GM23248 (cell line): ENCODE measurements at places on chromosomes 16 and 17. TPM values are rescaled to one million over a fixed set of nuclear protein-coding genes. Genes with fewer than 3 reads are reported as not detected.
A peak's percentile ranks its signal among the peaks of the same experiment; 100 is the strongest.

- H3K27ac ChIP-seq, result no peak overlapping the region
- DNase-seq, result no peak
Measured at GRCh38 chr16:58443783-58444182, 51.5 kb downstream of the GINS3 start.

DNA sequence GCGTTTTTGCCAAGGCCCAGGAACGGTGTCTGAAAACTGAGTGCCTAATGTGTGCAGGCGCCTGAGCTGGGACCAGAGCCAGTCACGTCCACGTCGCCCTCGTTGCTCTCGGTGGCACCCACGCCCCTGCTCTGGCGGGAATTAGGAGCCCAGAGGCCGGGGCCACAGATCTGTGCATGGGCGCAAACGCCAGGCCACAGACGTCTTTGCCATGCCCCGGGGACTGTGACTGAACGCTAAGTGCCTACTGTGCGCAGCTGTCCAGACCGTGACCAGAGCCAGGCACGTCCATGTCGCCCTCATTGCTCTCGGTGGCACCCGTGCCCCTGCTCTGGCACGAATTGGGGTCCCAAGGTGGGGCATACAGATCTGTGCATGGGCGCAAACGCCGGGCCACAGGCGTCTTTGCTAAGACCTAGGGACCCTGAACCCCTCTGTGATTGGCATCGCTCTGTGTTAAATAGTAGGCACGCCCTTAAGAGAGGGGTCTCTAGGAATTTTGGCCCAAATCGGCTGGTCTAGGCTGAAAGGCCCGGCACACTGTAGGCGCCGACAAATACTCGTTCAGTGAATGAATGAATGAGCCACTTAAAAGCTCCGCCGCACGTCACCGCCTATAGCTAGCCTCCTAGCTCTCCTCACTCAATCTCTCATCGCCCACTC, 827 bp upstream of the UBALD1 start:
- DNase-seq, result no peak
- H3K27me3 ChIP-seq, result no peaks in the 10 kb centered on the region
- peak overlapping the region; percentile 85 for H3K4me3 ChIP-seq
- H3K27ac ChIP-seq, result peak overlapping the region; percentile 71
- H3K4me1 ChIP-seq, result peaks cover 28% of the 10 kb centered on the region

DNA sequence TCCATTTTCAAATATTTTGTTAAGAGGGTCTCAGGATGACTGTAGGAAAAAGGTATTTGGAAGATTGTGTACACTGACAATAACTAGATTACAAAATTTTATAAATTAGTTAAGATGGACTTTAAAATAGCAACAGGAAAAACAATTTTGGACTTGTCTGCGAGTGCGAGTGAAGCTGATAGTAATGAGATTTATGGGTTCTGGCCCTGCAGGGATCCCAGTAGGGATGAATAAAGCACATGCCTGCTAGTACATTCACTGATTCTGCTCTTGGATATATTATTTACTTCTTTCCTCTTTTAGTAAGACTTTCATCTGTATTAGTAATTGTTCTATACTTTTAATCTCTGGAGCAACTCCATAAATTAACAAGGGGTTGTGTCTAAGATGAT, 28.2 kb downstream of the PRKCA start:
- H3K27me3 ChIP-seq, result no peaks in the 10 kb centered on the region
- no peak for DNase-seq
- no peak overlapping the region for H3K27ac ChIP-seq
- H3K4me1 ChIP-seq, result no peaks in the 10 kb centered on the region
- H3K36me3 ChIP-seq, result 0 out of 2 replicates have a peak, but pooled peaks cover 3% of the 10 kb centered on the region

GRCh38 chr17:68196394-68197090, 51.3 kb upstream of the AMZ2 start:
- peak; percentile 28 for DNase-seq
- H3K27me3 ChIP-seq, result peaks cover 84% of the 10 kb centered on the region
- no peak overlapping the region for H3K27ac ChIP-seq
- H3K36me3 ChIP-seq, result no peaks in the 10 kb centered on the region
- no peak overlapping the region for H3K4me3 ChIP-seq

DNA sequence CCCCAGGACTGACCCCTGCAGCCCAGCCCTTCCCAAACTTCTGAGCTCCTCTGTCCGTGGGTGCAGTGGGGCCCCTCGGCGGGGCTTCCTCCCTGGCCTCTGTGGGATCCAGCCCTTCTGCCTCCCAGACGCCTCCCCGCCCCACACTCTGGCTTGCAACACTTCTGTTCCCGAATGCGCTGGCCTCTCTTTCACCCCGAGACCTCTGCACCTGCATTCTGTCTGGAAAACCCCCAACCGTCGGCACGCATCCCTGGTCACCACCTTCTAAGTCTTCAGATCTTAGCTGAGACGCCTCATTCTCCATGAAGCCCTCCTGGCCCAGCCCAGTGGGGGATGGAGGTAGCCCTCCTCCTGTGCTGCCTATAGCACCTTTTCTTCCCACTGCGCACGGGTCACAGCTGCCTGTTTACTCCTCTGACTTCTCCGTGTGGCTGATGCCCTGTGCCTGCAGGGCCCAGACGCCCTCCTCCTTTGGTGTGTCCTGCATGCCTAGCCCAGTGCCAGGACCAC, 26.4 kb downstream of the TMEM235 start:
- 0 out of 2 replicates have a peak, but pooled peaks cover 3% of the 10 kb centered on the region for H3K4me1 ChIP-seq
- no peaks in the 10 kb centered on the region for H3K27me3 ChIP-seq
- DNase-seq, result no peak
- H3K27ac ChIP-seq, result no peak overlapping the region

DNA sequence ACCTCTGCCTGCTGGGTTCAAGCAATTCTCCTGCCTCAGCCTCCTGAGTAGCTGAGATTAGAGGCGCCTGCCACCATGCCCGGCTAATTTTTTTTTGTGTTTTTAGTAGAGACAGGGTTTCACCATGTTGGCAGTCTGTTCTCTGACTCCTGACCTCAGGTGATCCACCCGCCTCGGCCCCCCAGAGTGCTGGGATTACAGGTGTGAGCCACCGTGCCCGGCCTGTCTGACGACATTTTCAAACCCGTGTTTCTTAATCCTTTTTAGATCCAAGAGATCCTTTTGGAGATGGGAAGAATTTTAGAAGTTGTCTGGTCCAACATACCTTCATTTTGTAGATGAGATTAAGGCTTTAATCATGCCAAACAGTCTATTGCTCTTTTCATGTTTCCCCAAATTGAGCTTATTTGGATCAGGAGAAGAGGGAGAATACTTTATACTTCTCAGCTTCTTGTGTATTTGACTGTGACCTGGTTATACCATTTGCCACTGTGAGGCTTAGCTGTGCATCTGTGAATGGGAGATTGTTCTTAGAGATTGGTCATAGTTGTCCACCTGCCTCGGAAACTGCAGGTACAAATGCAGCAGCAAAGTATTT, 25.8 kb downstream of the USP10 start:
- H3K4me1 ChIP-seq, result peaks cover 42% of the 10 kb centered on the region
- H3K4me3 ChIP-seq, result no peak overlapping the region
- H3K27me3 ChIP-seq, result no peaks in the 10 kb centered on the region
- DNase-seq, result no peak
- H3K36me3 ChIP-seq, result no peaks in the 10 kb centered on the region

GRCh38 chr16:9061358-9061813, 30.1 kb upstream of the HAPSTR1 start:
- no peak overlapping the region for H3K4me3 ChIP-seq
- H3K36me3 ChIP-seq, result no peaks in the 10 kb centered on the region
- peaks cover 14% of the 10 kb centered on the region for H3K4me1 ChIP-seq
- peak; percentile 43 for DNase-seq
- H3K27me3 ChIP-seq, result no peaks in the 10 kb centered on the region

GRCh38 chr16:82848013-82848412, 221.2 kb downstream of the CDH13 start:
- no peaks in the 10 kb centered on the region for H3K27me3 ChIP-seq
- H3K4me1 ChIP-seq, result 0 out of 2 replicates have a peak, but pooled peaks cover 4% of the 10 kb centered on the region
- H3K36me3 ChIP-seq, result no peaks in the 10 kb centered on the region
- DNase-seq, result no peak

DNA sequence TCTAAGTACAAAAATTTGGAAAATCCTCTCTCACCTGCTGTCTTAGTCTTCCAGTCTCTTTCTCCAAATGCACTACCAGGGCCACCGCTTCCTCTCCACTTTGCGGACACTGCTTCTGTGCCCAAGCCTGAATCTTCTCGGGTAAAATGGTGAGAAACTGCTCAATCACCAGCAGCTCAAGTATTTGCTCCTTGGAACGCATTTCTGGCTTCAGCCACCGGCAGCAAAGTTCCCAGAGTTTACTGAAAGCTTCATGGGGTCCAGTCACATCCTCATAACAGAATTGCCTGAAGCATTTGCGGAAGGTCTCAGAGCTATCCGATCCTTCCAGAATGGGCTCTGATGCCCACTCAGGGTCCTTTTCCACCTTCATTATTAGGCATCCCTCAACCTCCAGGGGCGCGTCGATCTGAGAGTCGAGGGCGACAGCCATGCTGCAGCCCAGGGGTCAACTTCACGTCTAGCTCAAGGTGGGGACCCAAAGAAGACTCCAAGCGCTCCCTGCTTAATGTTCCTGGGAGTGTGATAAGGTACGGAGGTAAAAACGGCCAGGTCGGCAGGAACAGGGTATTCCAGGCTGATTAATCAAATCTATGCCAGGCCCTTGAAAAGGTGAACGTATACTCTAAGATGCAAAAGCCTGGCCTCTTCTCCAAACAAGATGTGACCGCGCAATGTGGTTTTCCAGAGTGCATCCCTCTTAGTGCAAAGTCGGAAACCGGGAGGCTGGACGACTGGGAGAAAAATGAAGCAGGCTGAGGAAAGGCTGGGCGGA, 763 bp downstream of the ZKSCAN2 start:
- peak overlapping the region; percentile 84 for H3K27ac ChIP-seq
- peaks cover 22% of the 10 kb centered on the region for H3K4me1 ChIP-seq
- 0 out of 2 replicates have a peak, but pooled peaks cover 2% of the 10 kb centered on the region for H3K36me3 ChIP-seq
- peak; percentile 46 for DNase-seq

GRCh38 chr17:4903051-4903818, at the start of gene CHRNE:
TSS of gene CHRNE (minus strand) at chr17:4903098. CDS start at chr17:4903063, 35 bp downstream.
- no peaks in the 10 kb centered on the region for H3K27me3 ChIP-seq
- peak; percentile 71 for DNase-seq
- no peak within 1 kb of the TSS for H3K27ac ChIP-seq
- 0 out of 2 replicates have a peak, but pooled peaks cover 5% of the 10 kb centered on the region for H3K4me1 ChIP-seq
- no peak within 1 kb of the TSS for H3K4me3 ChIP-seq
- H3K36me3 ChIP-seq, result no peaks in the 10 kb centered on the region

- H3K27ac ChIP-seq, result 0 out of 2 replicates have a peak overlapping the region, but pooled peaks have one; percentile 22
- peaks cover 7% of the 10 kb centered on the region; the same call in 1 of the 2 replicates for H3K4me1 ChIP-seq
- H3K4me3 ChIP-seq, result peak overlapping the region; percentile 99
- no peak for DNase-seq
- H3K27me3 ChIP-seq, result no peaks in the 10 kb centered on the region
- H3K36me3 ChIP-seq, result no peaks in the 10 kb centered on the region
Measured at GRCh38 chr16:85557971-85558657, 55.0 kb upstream of the GSE1 start.

DNA sequence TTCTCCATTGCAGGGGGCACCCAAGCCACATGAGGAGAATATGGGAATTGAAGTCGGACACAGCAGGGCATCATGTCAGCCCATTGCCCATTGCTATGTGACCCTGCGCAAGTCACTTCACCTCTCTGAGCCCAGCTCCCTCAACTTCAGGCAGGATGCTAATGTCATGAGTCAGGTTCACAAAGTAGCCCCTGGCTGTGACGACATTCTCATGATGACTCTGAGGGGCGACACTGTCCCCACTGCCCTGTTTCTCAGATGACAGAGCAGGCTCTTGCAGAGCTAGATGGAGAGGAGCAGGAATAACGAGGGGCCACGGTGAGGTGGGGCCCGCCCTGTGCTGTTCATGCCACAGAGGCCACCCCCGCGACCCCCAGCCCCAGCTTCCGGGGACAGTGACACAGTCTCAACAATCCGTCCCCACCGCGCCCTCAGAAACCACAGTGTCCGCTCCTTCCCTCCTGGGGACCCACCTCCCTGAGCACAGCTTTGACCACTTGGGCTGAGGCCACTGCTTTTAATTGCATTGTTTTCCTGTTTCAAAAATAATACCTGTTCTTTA, 13.2 kb upstream of the ZNF469 start:
- no peaks in the 10 kb centered on the region for H3K27me3 ChIP-seq
- H3K4me1 ChIP-seq, result no peaks in the 10 kb centered on the region
- DNase-seq, result no peak
- no peak overlapping the region for H3K4me3 ChIP-seq

GRCh38 chr16:84585467-84585866, 32.4 kb downstream of the COTL1 start:
- DNase-seq, result no peak
- H3K4me1 ChIP-seq, result no peaks in the 10 kb centered on the region

DNA sequence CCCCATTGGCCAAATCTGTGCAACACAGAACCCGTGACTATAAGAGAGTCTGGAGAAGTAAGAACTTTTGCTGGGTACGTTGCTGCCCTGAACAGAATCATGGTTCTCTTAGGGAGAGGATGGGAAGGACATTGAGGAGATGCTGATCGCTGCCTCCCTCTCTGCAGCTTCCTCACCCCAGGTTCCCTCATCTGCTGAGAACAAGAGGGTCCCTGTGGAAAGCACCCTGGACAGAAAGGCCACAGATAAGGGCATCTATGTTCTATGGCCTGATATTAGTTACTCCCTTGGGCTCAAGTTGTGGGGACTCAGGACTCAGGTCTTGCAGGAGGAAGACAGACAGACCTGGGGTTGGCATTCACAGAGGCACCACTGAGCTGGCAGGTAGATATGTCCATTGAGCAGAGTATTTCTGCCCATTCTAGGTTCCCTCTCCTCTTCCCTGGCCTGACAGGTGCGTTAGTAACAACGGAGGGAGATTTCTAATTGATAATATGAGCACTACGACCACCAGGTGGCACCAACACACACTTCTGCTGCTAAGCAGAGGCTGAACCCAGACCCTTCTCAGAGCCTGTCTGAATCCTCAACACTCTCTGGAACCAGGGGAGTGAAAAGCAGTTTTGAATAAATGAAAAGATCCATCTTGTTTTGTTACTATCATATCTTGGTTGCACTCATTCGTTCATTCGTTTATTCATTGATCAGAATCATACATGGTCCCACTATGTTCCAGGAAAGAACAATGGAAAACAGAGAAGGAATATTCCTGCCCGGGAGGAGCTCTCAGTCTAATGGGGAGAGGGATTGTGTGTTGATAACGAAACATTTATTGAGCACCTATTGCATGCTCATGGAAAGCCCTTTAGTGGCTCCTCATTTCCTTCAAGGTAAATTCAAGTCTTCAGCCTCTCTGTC, 56.4 kb downstream of the SLC6A2 start:
- peaks cover 11% of the 10 kb centered on the region for H3K27me3 ChIP-seq
- no peaks in the 10 kb centered on the region for H3K4me1 ChIP-seq
- no peak overlapping the region for H3K4me3 ChIP-seq
- no peaks in the 10 kb centered on the region for H3K36me3 ChIP-seq
- no peak overlapping the region for H3K27ac ChIP-seq

- H3K4me1 ChIP-seq, result no peaks in the 10 kb centered on the region
- no peak overlapping the region for H3K4me3 ChIP-seq
- no peaks in the 10 kb centered on the region for H3K36me3 ChIP-seq
- no peaks in the 10 kb centered on the region for H3K27me3 ChIP-seq
- no peak overlapping the region for H3K27ac ChIP-seq
Measured at GRCh38 chr16:13426269-13426668, 493.7 kb upstream of the ERCC4 start.

- DNase-seq, result no peak
- no peaks in the 10 kb centered on the region for H3K4me1 ChIP-seq
- no peaks in the 10 kb centered on the region for H3K27me3 ChIP-seq
- H3K4me3 ChIP-seq, result no peak overlapping the region
Measured at GRCh38 chr16:12749076-12749475, 54.6 kb downstream of the CPPED1 start.

The GNG13 gene
- not detected in 2 replicates for polyA plus RNA-seq

The ARHGAP44 gene
- 0.33 and 0.57 TPM in 2 replicates for polyA plus RNA-seq

The TBX2 gene
- 1.7 and 2.1 TPM in 2 replicates for polyA plus RNA-seq

The FBXL16 gene
- 0.16 and 0.29 TPM in 2 replicates for polyA plus RNA-seq

The RHBDL1 gene
- polyA plus RNA-seq, result 0.90 and 1.5 TPM in 2 replicates

The KRT20 gene
- polyA plus RNA-seq, result not detected in 2 replicates

The SOST gene
- not detected in 2 replicates for polyA plus RNA-seq

The GLG1 gene
- polyA plus RNA-seq, result 139 and 145 TPM in 2 replicates

The CHD9NB gene
- 0.15 and 0.20 TPM in 2 replicates for polyA plus RNA-seq

The AATK gene
- polyA plus RNA-seq, result 0.18 and 0.25 TPM in 2 replicates
